ENCODE measurements at places on chromosomes 6 and 20. TPM values are rescaled to one million over a fixed set of nuclear protein-coding genes. Genes with fewer than 3 reads are reported as not detected.

The CDH22 gene
- total RNA-seq: not detected

The HLA-C gene
- 187 TPM for total RNA-seq

The RCAN2 gene
- 3.7 TPM for total RNA-seq

The WFDC5 gene
- total RNA-seq: not detected

GRCh38 chr20:31968291-31969126, 558 bp downstream of the XKR7 start:
- peak overlapping the region; percentile 83 for H3K4me3 ChIP-seq
- peaks cover 68% of the 10 kb centered on the region for H3K27me3 ChIP-seq
- H3K27ac ChIP-seq: no peak overlapping the region

DNA sequence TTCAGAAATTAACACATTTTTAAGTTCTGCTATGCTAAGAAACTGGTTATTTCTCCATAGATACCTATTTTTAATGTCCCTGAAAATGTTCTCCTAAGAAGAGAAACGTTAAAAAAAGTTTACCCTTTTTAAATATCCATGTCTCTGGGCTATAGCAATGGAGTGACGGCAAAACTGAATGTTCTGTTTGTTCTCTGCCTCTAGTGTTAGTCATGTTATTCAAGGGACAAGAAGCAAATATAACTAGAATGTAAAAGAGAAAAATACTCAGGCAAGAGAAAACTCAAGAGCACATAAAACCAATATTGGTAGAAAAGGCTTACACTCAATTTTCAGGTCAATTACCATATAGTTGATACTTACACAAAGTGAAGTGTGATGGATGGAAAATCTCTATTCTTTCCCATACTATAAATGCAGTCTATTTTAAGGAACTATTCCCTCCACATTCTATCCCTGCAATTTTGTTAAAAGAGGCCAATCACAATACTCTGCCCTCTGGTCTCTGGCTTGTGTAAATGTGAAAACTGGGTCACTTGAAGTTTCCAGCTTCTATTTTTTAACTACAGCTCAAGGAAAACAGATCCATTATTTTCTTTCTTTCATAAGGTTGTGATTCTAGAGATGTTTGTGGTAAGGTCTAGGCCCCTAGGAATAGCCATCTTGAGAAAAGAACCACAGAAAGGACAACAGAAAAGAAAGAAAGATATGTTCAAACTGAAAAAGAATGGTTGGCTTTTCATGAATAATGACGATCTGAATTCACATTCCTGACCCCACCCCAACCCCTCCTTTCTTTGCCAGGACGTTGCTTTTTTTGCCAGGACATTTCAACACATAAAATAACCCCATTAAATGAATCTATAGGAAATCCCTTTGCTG, 200.3 kb upstream of the FAM83B start:
- H3K36me3 ChIP-seq: no peaks in the 10 kb centered on the region
- H3K4me1 ChIP-seq: peaks cover 36% of the 10 kb centered on the region
- H3K27ac ChIP-seq: peak overlapping the region; percentile 86
- no peak for DNase-seq
- H3K27me3 ChIP-seq: no peaks in the 10 kb centered on the region
- H3K4me3 ChIP-seq: no peak overlapping the region

- H3K27ac ChIP-seq: peak overlapping the region; percentile 99
- DNase-seq: no peak
- peaks cover 3% of the 10 kb centered on the region for H3K36me3 ChIP-seq
- H3K27me3 ChIP-seq: peaks cover 2% of the 10 kb centered on the region
- H3K4me1 ChIP-seq: peaks cover 82% of the 10 kb centered on the region
These were observed 3.4 kb downstream of the TFAP2B start for GRCh38 chr6:50822078-50822476.

DNA sequence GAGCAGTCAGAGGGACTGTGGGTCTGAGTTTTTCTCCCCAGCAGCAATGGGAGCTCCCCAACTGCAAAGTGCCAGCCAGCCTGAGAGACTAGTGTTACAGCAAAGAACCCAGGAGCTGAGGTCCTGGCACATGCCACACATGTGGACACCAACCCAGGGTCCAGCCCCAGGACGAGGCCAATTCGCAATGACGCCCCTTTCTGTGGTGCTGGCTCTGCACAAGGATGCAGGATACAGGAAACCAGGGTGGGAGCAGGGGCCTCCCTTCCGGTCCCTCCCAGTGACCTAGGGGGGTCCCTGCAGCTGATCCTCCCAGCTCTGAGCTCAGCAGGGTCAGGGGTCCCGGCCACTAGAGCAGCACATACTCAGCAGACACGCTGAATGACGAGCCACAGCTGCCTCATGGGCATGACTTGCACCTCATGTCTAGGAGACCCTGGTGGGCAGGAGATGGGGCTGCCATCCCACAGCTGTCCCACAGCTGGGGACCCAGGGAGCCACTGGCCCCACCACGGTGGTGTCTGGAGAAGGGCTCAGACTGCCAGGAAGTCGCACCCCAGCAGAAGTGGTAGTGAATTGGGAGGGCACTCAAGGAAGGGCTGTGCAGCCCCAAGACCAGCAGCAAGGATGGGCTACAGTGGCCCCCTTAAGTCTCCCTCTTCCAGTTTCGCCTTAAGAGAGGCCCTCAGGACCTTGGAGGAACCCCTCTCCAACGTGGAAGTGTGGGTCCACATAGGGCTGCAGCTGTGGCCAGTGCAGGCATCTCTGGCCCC, 3.6 kb downstream of the ARFRP1 start:
- H3K36me3 ChIP-seq: peaks cover 6% of the 10 kb centered on the region
- no peak overlapping the region for H3K4me3 ChIP-seq
- H3K4me1 ChIP-seq: peaks cover 32% of the 10 kb centered on the region
- DNase-seq: peak; percentile 67

- peaks cover 26% of the 10 kb centered on the region for H3K4me1 ChIP-seq
- no peak overlapping the region for H3K27ac ChIP-seq
- DNase-seq: no peak
- H3K27me3 ChIP-seq: no peaks in the 10 kb centered on the region
- no peaks in the 10 kb centered on the region for H3K36me3 ChIP-seq
- no peak overlapping the region for H3K4me3 ChIP-seq
These were observed 36.6 kb downstream of the MGME1 start for GRCh38 chr20:18005170-18005989.

DNA sequence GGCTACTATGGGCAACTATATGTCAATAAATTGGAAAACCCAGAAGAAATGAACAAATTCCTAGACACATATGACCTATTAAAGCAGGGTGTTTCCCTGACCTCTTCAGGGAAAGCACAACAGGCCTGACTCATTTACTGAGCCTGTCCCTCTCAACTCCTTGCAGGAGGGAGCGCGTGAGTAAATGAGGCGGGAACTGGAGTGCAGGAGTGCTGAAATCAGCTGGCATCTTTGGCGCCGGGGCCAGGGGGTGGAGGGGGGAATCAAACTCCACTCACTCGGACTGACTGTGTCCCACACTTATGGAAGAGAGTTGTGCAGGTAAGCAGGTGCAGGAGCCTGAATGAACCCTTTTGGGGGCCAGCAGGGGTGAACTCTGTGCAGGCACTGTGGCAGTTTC, 671.2 kb upstream of the PTCHD4 start:
- no peaks in the 10 kb centered on the region for H3K36me3 ChIP-seq
- no peak for DNase-seq
- H3K27ac ChIP-seq: no peak overlapping the region
- no peak overlapping the region for H3K4me3 ChIP-seq

DNA sequence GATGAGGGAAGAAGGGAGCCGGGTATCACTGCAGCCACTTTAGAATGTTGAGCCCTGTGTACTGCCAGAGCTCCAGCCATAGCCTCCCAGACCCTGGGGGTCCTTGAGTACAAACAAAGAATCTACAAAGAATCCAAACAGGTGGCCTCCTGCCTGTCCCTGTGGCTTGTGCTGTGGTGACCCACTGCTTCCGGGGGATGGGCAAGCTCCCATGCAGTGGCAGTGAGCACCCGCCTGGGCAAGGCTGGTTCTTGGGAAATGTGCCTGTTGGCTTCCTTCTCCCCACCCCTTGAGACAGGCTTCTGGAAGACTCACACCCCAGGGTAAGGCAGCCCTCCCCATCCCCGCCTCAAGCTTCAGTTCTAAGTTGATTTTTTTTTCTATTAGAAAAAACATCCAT, 13.9 kb downstream of the SIRPA start:
- H3K4me1 ChIP-seq: peaks cover 19% of the 10 kb centered on the region
- H3K4me3 ChIP-seq: no peak overlapping the region
- peaks cover 9% of the 10 kb centered on the region for H3K36me3 ChIP-seq
- no peak overlapping the region for H3K27ac ChIP-seq
- H3K27me3 ChIP-seq: no peaks in the 10 kb centered on the region
- no peak for DNase-seq

DNA sequence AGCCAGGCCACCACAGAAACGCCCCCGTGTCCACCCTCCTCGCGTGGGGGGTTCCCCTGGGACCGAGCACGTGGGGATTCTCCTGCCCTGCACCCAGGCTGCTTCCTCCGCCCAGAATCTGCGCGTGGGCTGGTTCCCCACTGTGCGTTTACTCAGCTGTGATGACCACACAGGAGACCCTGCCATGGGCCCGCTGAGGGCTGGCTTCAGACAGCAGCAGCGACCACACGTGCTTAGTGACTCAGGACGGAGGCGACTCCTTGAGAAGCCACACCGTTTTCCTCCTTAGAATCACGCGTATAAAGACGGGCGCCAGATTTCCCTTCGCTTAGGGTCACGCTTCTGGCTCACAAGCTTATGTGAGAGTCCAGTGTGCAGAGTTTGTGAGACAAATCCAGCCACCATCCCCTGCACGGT, 63.9 kb upstream of the PDE10A start:
- H3K4me1 ChIP-seq: peaks cover 22% of the 10 kb centered on the region
- peak overlapping the region; percentile 59 for H3K27ac ChIP-seq
- no peak for DNase-seq
- H3K36me3 ChIP-seq: no peaks in the 10 kb centered on the region
- no peaks in the 10 kb centered on the region for H3K27me3 ChIP-seq

DNA sequence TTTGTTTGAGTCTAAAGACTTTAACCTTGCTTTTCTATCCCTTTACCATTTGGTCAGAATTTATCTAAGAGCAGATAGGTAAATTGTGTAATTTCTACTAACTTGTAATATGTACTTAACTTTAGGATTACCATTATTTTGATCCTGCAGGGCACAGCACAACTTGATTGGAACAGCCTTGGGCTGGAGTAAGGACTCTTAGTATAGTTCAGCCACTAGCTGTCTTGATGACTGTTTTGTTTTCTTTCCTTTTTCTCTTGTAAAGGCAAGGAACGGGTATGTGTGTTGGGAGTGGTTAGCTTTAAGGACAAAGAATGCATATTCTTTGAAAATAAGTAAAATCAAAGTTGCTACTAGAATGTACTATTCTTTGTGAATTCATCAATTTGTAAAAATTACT, 203.2 kb downstream of the ZFAND3 start:
- no peaks in the 10 kb centered on the region for H3K36me3 ChIP-seq
- H3K4me1 ChIP-seq: peaks cover 53% of the 10 kb centered on the region
- DNase-seq: no peak
- no peaks in the 10 kb centered on the region for H3K27me3 ChIP-seq
- no peak overlapping the region for H3K27ac ChIP-seq

DNA sequence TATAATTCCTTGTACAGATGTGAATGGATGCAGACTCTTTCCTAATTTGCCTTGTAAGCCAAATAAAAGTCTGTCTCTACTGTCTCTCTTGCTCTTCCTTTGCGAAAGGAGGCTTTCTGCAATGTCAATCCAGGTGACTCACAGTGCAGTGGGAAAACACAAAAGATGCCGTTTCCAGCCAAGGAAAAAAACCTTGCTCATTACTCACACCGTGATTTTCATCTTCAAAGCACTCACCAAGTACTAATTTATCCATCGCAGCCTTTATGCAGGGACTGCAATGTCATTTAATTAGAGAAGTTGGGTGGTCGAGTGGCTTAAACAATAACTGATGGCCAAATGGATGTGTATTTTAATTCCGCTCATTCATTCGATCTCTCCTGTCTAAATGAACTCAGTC, 23.8 kb downstream of the SAYSD1 start:
- no peaks in the 10 kb centered on the region for H3K36me3 ChIP-seq
- H3K27ac ChIP-seq: no peak overlapping the region
- H3K4me3 ChIP-seq: no peak overlapping the region
- peaks cover 38% of the 10 kb centered on the region for H3K27me3 ChIP-seq

- H3K36me3 ChIP-seq: no peaks in the 10 kb centered on the region
- DNase-seq: no peak
- no peak overlapping the region for H3K27ac ChIP-seq
- peaks cover 38% of the 10 kb centered on the region for H3K27me3 ChIP-seq
- no peak overlapping the region for H3K4me3 ChIP-seq
These were observed 14.9 kb upstream of the DDO start for GRCh38 chr6:110430236-110430635.

DNA sequence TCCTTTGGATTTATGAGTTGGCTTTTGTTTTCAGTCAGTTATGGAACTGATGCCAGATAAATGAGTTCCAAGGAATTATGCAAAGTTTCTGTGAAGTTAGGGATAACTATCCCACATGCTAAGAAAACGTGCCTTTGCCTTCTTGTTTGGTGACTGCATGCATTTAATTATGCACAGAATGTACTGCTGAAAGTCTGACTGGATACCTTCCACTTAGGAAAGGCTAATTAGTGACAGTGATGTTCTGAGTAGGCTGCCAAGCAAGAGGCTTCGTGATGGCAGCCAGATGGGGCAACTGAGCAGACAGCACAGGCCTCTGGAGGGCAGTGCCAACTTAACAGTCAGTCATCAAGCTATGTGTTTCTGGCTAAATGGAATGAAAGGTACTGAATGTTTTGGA, 289.9 kb downstream of the CD109 start:
- no peak overlapping the region for H3K4me3 ChIP-seq
- peaks cover 5% of the 10 kb centered on the region for H3K36me3 ChIP-seq
- peaks cover 21% of the 10 kb centered on the region for H3K4me1 ChIP-seq
- DNase-seq: no peak
- H3K27me3 ChIP-seq: no peaks in the 10 kb centered on the region

- no peak overlapping the region for H3K27ac ChIP-seq
- H3K27me3 ChIP-seq: no peaks in the 10 kb centered on the region
- no peaks in the 10 kb centered on the region for H3K36me3 ChIP-seq
These were observed 6.0 kb downstream of the AFDN start for GRCh38 chr6:167832497-167833395.

All from chondrocyte (in vitro differentiated cells).